CD8-positive, alpha-beta memory T cell (primary cell): ENCODE measurements at places on chromosomes 2 and 18. TPM values are rescaled to one million over a fixed set of nuclear protein-coding genes. Genes with fewer than 3 reads are reported as not detected.

GRCh38 chr2:217451666-217452065 lies 551.1 kb downstream of the TNS1 start:
- no peak for DNase-seq
- H3K27ac ChIP-seq = no peak overlapping the region
- H3K27me3 ChIP-seq = no peaks in the 10 kb centered on the region
- H3K4me3 ChIP-seq = no peak overlapping the region
- no peaks in the 10 kb centered on the region for H3K36me3 ChIP-seq
- no peaks in the 10 kb centered on the region for H3K4me1 ChIP-seq

- H3K36me3 ChIP-seq = no peaks in the 10 kb centered on the region
- H3K4me3 ChIP-seq = no peak overlapping the region
- DNase-seq = no peak
Observed at GRCh38 chr18:72692595-72692994, 148.5 kb upstream of the CBLN2 start.

DNA sequence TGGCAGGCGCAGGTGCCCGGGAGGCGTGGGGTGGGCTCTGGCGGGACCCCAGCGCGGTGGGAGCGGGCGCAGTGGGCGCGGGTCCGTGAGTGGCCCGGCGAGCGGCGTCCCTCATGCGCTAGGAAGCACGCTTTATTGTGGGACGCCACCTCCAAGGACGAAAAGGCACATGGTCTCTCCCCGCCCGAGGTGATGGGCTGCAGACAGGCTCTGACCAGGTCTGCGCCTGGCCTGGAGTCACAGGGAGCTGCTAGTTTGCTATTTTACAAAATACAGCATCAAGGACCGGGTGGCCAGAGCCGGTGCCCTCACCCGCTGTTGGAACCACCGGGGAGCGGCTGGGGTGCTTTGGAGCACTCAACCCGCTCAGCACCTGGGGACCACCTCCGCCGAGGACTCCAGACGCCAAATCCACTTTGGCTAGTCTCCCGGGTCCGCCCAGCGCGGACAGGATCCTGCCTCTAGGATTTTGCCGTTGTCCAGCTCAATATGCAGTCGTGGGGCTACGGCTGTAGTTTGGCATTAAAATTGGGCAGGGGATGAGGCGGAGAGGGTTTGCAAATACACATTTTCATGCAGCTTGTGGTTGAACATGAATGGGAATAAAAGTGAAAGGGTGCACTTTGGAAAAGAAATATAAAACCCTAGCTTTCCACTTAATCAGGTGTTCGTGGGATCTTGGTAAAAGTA lies 65.4 kb downstream of the LRRFIP1 start:
- H3K4me1 ChIP-seq = peaks cover 77% of the 10 kb centered on the region
- H3K36me3 ChIP-seq = no peaks in the 10 kb centered on the region

HRH4 gene
- total RNA-seq = not detected

GRCh38 chr2:176553685-176554100 lies 284.5 kb downstream of the MTX2 start:
- H3K27me3 ChIP-seq = peaks cover 16% of the 10 kb centered on the region
- peak; percentile 4 for DNase-seq
- H3K4me3 ChIP-seq = peak overlapping the region; percentile 71

NTSR2 gene
- not detected for total RNA-seq

DNA sequence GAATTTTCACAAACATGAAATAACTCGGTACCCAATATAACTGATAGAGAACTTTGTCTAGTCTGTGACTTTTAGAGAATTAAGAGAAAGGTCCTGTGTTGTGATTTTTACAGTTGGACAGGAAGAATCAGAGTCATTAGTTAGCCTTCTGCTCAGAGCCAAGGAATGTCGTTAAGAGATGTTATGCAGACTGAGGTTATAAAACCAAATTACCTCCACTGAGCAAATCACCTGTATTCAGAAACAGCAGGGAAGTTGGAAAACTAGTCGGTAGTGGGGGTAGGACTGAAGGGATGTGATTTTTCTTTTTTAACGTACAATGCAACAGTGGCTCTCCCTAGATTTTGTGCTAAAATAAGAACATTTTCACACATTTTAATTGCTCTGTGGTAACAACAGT lies 18.5 kb downstream of the TANK start:
- no peak overlapping the region for H3K4me3 ChIP-seq
- H3K36me3 ChIP-seq = peaks cover 21% of the 10 kb centered on the region
- H3K27me3 ChIP-seq = no peaks in the 10 kb centered on the region
- H3K27ac ChIP-seq = no peak overlapping the region

- H3K27me3 ChIP-seq = no peaks in the 10 kb centered on the region
- no peak for DNase-seq
- no peaks in the 10 kb centered on the region for H3K36me3 ChIP-seq
- H3K4me1 ChIP-seq = no peaks in the 10 kb centered on the region
- H3K4me3 ChIP-seq = no peak overlapping the region
Observed at GRCh38 chr2:33441235-33441810, 35.1 kb upstream of the RASGRP3 start.

DNA sequence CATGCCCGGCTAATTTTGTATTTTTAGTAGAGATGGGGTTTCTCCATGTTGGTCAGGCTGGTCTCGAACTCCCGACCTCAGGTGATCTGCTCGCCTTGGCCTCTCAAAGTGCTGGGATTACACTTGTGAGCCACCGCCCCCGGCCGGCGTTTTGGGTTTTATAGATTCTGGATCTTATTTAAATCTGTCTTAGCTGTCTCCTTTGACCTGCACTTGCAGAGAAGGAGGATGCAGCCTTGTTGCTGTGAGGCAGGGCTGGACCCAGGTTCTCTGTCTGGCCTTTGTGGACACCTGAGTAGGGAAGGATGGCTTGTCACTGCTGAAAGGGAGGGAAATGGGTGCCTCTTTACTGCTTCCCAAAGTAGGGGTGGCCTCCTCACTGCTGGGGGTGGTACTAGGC lies 83.0 kb upstream of the HS6ST1 start:
- H3K36me3 ChIP-seq = no peaks in the 10 kb centered on the region
- DNase-seq = no peak
- H3K4me1 ChIP-seq = no peaks in the 10 kb centered on the region
- H3K27ac ChIP-seq = no peak overlapping the region
- no peak overlapping the region for H3K4me3 ChIP-seq
- H3K27me3 ChIP-seq = peaks cover 11% of the 10 kb centered on the region
